ENCODE measurements at places on chromosomes 4 and X.

DNA sequence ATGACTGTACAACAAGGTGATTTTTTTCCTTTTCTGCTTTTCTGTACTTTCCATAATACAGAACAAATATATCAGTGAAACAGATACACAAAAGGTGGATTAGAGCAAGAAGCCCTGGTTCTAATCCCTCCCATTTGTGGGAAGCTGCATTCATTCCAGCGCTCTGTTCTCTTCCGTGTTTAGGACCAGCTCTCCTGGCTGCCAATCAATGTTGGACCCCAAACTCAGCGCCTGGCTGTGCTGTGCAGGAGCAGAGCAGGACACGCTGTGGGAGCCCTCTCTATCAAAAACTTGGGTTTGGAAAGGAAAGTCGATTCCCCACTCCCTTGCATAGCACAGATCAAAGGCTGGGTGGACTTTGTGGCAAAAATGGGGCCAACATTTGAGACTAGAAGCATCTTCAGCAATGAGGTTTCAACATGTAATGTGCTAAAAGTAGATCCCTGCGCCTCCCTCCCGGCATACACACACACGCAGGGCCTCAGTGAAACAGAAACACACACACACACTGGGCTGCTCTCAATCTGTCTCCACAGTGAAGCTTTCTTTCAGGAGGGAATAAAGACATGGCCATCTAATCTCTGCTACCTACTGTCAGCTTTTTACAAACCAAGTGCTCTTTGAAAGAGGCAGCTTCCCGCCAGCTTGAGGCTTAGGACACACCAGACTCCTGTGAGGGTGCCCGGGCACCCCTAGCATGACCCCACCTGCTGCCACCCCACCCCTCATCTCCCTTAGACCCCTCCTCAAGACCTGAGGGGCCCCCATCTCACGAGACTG is 12.2 kb downstream of the WDR1 start:
- DNase-seq = no peak

DNA sequence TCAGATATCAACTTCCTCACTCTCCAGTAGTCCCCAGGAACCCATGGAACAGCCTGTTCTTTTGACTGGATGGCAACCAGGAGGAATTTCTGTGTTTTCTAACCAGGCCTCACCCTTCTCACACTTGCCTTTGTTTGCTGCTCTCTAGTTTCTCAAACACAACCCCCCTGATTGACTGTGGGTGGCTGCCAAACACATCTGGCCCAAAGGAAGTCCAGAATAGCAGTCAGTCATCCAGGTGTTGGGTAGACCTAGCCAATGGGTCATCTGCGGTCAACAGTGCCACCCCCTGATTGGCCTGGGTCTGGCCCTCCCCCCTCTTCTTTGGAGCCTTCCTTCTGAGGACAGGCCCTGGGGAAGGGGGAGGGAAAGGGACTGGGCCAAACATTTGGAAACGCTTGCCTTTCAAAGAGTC is 53.7 kb downstream of the MSX1 start:
- no peak for DNase-seq

GRCh38 chr4:59127006-59127405 is 2016.8 kb upstream of the IGFBP7 start:
- DNase-seq = no peak

DNA sequence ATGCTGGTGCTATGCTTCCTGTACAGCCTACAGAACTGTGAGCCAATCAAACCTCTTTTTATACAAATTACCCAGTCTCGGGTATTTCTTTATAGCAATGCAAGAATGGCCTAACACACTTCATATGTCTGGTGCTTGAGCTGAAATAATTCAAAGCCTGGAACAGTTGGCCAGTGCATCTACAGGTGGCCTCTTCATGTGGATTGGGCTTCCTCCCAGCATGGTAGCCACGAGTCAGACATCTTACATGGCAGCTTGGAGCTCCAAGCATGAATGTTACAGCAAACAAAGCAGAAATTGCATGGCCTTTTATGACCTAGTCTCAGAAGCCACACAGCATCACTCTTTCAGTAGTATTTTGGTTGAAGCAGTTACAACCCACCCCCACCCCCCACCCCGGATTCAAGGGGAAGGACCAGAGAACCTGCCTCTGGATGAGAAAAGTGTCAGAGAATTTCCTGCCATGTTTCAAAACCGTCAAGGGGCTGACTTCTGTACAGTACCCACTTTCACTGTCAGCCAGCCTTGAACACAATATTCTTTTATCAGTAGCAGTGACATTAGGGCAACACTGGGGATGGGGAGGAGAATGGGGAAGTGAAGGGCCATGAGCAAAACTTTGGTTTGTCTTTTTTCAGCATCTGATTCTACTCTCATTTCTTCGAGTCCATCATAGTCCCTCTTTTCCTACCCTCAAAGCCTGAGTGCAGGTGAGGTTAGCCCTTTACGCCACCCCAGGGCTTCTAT is 368.7 kb downstream of the BCOR start:
- no peak for DNase-seq
